Dermis blood vessel endothelial cell (primary cell): ENCODE measurements at places on chromosomes 4 and X. TPM values are rescaled to one million over a fixed set of nuclear protein-coding genes. Genes with fewer than 3 reads are reported as not detected.

Gene AKAP14
- total RNA-seq: not detected in 2 replicates

DNA sequence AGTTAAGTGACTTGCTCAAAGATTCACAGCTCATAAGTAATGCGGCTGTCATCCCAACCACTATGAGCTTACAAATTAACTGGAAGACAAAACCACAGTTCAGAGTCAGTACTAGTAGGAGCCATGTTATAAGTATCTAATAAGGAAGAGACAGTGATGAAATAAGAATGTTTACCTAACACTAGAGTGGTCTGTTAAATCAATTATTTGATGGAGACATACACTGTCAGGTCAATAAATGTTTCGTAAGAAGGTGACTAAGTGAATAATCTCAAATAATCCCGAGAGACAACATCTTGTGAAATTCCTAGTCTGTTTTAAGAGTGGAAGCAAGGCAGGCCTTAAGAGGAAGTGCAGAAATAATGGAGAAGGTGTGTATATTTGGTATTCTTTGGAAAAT, 25.8 kb upstream of the AMELX start:
- DNase-seq: no peak

DNA sequence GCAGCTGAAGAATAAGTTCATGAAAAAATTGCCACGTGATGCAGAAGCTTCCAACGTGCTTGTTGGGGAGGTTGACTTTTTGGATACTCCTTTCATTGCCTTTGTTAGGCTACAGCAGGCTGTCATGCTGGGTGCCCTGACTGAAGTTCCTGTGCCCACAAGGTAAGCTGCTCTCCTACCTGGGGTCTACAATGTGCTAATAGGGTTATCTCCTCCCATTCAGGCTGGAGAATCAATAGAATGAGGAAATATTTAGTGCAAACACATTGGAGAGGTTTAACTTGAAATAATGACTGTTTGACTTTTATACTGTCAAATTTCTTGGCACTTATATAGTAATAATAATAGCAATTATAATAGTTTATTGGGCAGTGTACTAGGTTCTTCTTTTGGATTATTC, 101.8 kb downstream of the SLC4A4 start:
- DNase-seq: no peak

GRCh38 chr4:139958739-139959098, 195.3 kb downstream of the MAML3 start:
- peak; percentile 89 for DNase-seq

- no peak for DNase-seq
Measured at GRCh38 chrX:41314204-41314603, 19.8 kb upstream of the DDX3X start.

- DNase-seq: no peak
Measured at GRCh38 chr4:70739496-70740337, 18.0 kb downstream of the RUFY3 start.

GRCh38 chr4:88803600-88804096, 106.0 kb upstream of the NAP1L5 start:
- DNase-seq: no peak

DNA sequence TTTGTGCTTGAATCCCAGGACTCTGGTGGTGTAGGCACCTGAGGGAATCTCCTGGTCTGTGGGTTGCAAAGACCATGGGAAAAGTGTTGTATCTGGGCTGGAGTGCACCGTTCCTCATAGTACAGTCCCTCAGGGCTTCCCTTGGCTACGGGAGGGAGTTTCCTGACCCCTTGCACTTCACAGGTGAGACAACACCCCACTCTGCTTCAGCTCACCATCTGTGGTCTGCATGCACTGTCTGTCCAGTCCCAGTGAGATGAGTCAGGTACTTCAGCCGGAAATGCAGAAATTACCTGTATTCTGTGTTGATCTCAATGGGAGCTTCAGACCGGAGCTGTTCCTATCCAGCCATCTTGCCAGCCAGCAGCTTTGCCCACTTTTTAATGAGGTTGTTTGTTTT, 353.0 kb upstream of the IRS4 start:
- DNase-seq: no peak

GRCh38 chr4:89303177-89303576, 4.4 kb downstream of the GPRIN3 start:
- no peak for DNase-seq
